Suprapubic skin (tissue), 4 donors: ENCODE measurements at places on chromosomes 1 and 21. TPM values are rescaled to one million over a fixed set of nuclear protein-coding genes. Genes with fewer than 3 reads are reported as not detected.

GRCh38 chr1:173050865-173051264 lies at the start of gene TNFSF18:
TNFSF18 (minus strand) TSS chr1:173050941; CDS start chr1:173050896, 45 bp downstream.
- no peak for DNase-seq
- no peaks in the 10 kb centered on the region for H3K36me3 ChIP-seq
- no peak within 1 kb of the TSS for H3K4me3 ChIP-seq
- H3K27me3 ChIP-seq: no peaks in the 10 kb centered on the region

DNA sequence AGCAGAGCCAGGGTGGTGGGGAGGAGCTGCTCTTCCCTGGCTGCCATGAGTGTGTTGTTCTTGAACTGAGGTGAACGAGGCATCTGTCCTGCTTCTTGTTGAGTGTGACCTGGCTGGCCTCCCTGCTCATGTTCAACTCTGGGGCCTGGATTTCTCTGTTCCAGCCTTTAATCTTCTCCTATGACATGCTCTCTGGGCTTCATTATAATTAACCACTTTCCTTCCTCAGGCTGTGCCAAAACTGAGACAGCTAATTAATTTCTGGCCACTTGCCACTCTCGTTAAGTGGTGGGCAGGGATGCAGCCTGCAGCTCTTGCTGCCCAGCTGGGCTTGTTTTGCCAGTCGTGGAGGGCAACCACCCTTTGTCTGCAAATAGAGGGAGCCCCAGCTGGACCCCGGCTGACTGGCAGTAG lies 23.3 kb downstream of the OPRD1 start:
- H3K36me3 ChIP-seq: no peaks in the 10 kb centered on the region
- DNase-seq: no peak
- no peaks in the 10 kb centered on the region for H3K4me1 ChIP-seq
- H3K27ac ChIP-seq: no peak overlapping the region
- peaks cover 8% of the 10 kb centered on the region for H3K27me3 ChIP-seq

KRTAP19-1 gene
- 6.8 TPM for total RNA-seq

TEX38 gene
- not detected for total RNA-seq

- no peaks in the 10 kb centered on the region for H3K27me3 ChIP-seq
- no peaks in the 10 kb centered on the region for H3K36me3 ChIP-seq
- no peak for DNase-seq
- peak overlapping the region; percentile 55 for H3K27ac ChIP-seq
These were observed 10.9 kb downstream of the AKNAD1 start for GRCh38 chr1:108845991-108846390.

KCNK2 gene
- total RNA-seq: 5.2 TPM

- no peak for DNase-seq
- no peak overlapping the region for H3K27ac ChIP-seq
- no peaks in the 10 kb centered on the region for H3K36me3 ChIP-seq
- H3K4me3 ChIP-seq: no peak overlapping the region
These were observed 22.3 kb downstream of the GPA33 start for GRCh38 chr1:167067904-167068303.

EPHB2 gene
- total RNA-seq: 2.1 TPM

- DNase-seq: peak; percentile 94
- H3K27ac ChIP-seq: peak overlapping the region; percentile 94
- H3K27me3 ChIP-seq: no peaks in the 10 kb centered on the region
- H3K4me1 ChIP-seq: peaks cover 20% of the 10 kb centered on the region
These were observed 811 bp downstream of the SH3D21 start for GRCh38 chr1:36306902-36307456.

GRCh38 chr1:228445843-228446650 lies 29.4 kb upstream of the TRIM17 start:
- H3K36me3 ChIP-seq: no peaks in the 10 kb centered on the region
- H3K27ac ChIP-seq: no peak overlapping the region
- peaks cover 60% of the 10 kb centered on the region for H3K27me3 ChIP-seq
- peak overlapping the region; percentile 43 for H3K4me3 ChIP-seq
